ENCODE measurements at places on chromosomes 6 and 20.

- DNase-seq, result no peak
These were observed 47.5 kb upstream of the KCNK16 start for GRCh38 chr6:39369987-39370386.

DNA sequence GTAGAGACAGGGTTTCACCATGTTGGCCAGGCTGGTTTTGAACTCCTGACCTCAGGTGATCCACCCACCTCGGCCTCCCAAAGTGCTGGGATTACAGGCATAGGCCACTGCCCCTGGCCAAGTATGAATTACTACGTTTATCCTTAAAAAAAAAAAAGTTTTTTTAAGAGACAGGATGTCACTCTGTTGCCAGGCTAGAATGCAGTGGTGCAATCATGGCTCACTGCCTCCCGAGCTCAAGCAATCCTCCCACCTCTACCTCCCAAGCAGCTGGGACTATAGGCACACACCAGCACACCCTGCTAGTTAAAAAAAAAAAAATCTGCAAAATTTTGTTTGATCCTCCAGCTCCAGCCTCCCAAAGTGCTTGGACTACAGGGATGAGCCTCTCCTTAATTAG lies 23.1 kb downstream of the IYD start:
- no peak for DNase-seq

GRCh38 chr20:14495066-14495465 lies 157.7 kb upstream of the FLRT3 start:
- no peak for DNase-seq

DNA sequence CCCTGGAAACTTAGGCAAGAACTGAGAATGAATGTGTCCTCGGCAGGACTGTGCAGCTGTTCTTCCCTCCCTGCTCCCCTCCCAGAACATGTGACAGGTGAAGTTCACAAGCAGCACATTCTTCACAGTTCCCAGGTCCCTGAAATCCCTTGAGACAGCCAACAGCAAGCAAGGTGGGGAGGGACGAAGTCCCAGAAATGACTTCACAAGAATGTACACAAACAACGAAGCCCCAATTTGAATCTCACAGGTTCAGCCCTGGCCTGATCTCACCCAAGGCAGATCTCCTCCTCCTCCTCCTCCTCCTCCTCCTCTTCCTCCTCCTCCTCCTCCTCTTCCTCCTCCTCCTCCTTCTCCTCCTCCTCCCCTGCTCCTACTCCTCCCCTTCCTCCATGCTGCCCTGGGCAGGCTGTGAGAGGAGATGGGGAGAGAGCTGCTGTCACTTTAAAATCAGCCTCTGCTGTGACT lies 32.4 kb downstream of the WRNIP1 start:
- no peak for DNase-seq

GRCh38 chr6:11994875-11995461 lies 17.1 kb upstream of the HIVEP1 start:
- no peak for DNase-seq

- DNase-seq, result no peak
These were observed 41.9 kb downstream of the SYNJ2 start for GRCh38 chr6:158023597-158023939.

Data from GM20000 (cell line).